Melanocyte of skin (primary cell): ENCODE measurements at places on chromosomes 1 and 21. TPM values are rescaled to one million over a fixed set of nuclear protein-coding genes. Genes with fewer than 3 reads are reported as not detected.

The HSD3B2 gene
- total RNA-seq = 0.69 TPM in 1 of 2 replicates, not detected in the other

The ELF3 gene
- under 0.01 and 0.34 TPM in 2 replicates for total RNA-seq

The DBT gene
- total RNA-seq = 7.0 and 8.6 TPM in 2 replicates

The OR2T29 gene
- not detected in 2 replicates for total RNA-seq

The KRTAP10-2 gene
- not detected in 2 replicates for total RNA-seq

The PTPN7 gene
- not detected in 2 replicates for total RNA-seq

The TMPRSS2 gene
- 0.34 and 0.36 TPM in 2 replicates for total RNA-seq

The ADCY10 gene
- total RNA-seq = under 0.01 TPM in 1 of 2 replicates, not detected in the other

The C1orf141 gene
- not detected in 2 replicates for total RNA-seq

The PYGO2 gene
- 22.0 and 27.3 TPM in 2 replicates for total RNA-seq

The OR2AK2 gene
- not detected in 2 replicates for total RNA-seq

The LRRC38 gene
- not detected in 2 replicates for total RNA-seq

The FOXO6 gene
- 0.34 and 0.36 TPM in 2 replicates for total RNA-seq

The VN1R5 gene
- total RNA-seq = not detected in 2 replicates

The SEMA4A gene
- 0.69 and 1.1 TPM in 2 replicates for total RNA-seq

The GORAB gene
- total RNA-seq = 4.3 and 9.1 TPM in 2 replicates

The LMNA gene
- total RNA-seq = 1,052 and 1,173 TPM in 2 replicates

The HRNR gene
- total RNA-seq = under 0.01 TPM in 1 of 2 replicates, not detected in the other

The CKS1B gene
- total RNA-seq = 49.1 and 59.9 TPM in 2 replicates
